NCI-H2227 treated with DMSO at 0.1 percent for 48 hours (cell line): ENCODE measurements at places on chromosomes 2 and 18.

DNA sequence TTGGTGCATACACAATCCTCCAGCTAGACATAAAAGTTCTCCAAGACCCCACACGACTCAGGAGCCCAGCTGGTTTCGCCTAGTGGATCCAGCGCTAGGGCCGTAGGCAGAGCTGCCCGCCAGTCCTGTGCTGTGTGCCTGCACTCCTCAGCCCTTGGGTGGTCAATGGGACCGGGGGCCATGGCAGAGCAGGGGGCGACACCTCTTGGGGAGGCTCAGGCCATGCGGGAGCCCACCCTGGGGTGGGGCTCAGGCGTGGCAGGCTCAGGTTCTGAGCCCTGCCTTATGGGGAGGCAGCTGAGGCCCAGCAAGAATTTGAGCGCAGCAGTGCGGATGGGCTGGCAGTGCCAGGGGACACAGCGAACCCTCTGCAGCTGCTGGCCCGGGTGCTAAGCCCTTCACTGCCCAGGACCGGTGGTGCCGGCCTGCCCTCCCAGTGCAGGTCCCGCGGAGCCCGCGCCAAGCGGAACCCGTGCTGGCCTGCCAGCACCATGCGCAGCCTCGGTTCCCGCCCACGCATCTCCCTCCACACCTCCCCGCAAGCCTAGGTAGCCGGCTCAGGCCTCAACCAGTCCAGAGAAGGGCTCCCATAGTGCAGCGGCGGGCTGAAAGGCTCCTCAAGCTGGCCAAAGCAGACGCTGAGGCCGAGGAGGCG is 1566.6 kb upstream of the SLC39A10 start:
- no peak for DNase-seq

DNA sequence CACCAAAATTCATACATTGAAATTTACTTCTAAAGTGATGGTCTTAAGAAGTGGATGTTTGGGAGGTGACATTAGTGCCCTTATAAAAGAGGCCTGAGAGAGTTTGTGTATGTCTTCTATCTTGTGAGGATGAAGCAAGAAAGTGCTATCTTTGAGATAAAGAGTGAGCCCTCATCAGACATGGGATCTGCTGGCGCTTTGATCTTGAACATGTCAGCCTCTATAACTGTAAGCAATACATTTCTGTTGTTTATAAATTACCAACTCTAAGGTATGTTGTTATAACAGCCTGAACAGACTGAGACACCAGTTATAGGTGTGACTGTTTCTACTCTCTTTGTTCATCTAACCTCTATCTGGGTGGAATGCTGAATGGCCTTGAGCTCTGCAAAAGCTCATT is 54.5 kb upstream of the SETBP1 start:
- no peak for DNase-seq

DNA sequence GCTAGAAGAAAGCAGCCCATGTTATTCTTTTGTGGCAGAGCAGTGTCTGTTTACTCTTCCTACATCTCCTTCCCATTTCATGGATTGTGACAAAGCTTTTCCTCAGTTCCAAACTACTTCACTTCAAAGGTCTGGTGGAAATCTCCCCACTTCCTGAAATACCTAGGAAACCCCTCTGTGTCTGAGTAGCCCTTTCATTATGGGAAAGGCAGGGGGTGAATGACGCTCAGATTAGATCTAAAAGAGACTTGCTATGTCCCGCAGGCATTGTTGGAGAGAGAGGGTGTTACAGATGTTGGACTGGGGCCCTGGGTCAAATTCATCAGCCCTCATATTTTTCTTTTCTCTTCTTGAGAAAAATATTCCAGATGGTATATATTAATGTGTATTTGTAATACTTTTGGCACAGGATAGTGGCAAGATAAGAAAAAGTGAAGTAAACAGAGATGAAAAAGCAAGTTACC is 675.0 kb downstream of the IRS1 start:
- DNase-seq, result no peak

DNA sequence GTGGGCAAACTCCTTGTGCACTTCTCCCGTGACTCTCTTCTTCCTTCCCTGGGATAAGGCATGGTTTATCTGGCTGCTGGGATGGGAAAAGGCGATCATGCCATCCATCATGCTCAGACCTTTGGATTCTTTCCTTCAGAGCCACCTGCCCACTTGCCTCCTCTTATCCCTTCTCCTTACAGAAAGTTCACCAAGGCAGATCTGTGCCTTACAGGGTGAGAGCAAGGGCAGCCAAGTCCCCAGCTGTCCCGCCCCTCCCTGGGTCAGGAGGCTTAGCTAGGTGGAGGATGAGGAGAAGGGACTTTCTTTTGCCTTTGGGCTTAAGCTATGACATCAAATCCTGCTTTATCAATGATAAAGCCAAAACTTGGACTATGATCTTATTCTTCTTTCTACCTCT is 47.6 kb downstream of the KCNE4 start:
- DNase-seq, result no peak

DNA sequence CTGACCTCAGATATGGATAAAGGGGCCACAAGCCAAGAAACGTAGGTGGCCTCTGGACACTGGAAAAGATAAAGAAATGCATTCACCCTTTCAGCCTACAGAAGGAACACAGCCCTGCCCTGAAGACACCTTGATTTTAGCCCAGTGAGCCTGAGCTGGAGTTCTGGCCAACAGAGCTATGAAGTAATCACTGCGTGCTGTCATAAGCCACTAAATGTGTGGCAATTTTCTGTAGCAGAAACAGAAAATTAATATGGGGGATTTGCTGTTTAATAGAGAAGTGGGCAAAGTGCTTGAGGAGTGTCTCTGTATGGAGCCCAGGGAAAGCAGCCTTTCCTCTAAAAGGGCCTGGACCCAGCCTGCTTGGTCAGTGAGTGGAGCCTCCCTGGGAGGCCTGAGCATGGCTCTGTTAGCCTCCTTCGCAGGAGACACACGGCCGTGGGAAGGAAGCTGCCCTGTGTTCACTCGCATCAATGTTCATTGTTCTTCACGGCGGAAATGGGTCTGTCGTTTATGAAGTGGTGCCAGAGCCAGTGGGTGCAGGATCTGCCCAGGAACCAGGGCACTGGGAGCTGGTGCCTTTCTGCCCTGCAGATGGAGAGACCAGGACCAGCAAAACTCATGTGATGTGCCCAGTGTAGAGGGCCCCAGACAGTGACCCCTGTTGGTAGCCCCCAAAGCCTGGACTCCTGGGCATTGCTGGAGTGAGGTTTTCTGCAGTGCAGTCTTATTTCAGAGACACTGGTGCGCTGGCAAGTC is 268.9 kb downstream of the NDUFA10 start:
- DNase-seq, result no peak
